Stimulated activated CD4-positive, alpha-beta T cell treated with anti-CD3 and anti-CD28 coated beads, Interleukin-1b, Interleukin-23, amount 100 ng/mL, for 1 hour (primary cell): ENCODE measurements at places on chromosomes 2 and 18.

DNA sequence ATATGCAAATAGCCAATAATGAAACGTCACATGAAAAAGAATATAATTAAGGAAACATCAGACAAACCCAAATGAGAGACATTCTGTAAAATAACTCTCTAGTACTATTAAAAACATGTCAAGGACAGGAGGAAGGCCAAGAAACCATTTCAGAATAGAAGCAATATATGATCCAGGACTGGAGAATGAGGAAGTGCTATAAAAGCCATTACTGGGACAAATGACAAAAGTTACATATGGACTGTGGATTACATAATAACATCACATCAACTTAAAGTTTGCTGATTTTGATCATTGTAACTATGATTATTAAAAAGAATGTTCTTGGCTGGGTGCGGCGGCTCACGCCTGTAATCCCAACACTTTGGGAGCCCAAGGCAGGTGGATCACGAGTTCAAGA lies 81.3 kb downstream of the CRACDL start:
- no peak for DNase-seq

DNA sequence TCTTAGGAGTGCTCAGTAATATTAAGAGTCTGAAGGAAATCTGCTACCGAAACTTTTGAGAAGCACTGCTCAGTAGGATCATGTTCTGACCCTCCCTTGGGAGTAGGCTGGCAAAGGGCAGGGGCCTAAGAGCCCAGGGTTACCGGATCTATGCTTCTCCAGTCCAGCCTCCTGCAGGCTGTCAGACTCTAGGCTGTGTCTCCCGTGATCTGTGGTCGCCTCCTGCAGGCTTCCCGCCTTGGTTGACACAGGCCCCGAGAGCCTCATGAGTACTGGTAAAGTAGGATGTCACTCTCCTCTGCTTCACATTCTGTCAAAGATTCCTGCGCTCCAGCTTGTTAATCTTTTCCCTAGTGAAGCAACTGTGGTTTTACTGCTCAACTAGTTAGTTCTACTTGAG lies 647.8 kb upstream of the RAB6C start:
- DNase-seq: no peak

GRCh38 chr2:231966886-231967285 lies 5.4 kb downstream of the DIS3L2 start:
- DNase-seq: no peak

DNA sequence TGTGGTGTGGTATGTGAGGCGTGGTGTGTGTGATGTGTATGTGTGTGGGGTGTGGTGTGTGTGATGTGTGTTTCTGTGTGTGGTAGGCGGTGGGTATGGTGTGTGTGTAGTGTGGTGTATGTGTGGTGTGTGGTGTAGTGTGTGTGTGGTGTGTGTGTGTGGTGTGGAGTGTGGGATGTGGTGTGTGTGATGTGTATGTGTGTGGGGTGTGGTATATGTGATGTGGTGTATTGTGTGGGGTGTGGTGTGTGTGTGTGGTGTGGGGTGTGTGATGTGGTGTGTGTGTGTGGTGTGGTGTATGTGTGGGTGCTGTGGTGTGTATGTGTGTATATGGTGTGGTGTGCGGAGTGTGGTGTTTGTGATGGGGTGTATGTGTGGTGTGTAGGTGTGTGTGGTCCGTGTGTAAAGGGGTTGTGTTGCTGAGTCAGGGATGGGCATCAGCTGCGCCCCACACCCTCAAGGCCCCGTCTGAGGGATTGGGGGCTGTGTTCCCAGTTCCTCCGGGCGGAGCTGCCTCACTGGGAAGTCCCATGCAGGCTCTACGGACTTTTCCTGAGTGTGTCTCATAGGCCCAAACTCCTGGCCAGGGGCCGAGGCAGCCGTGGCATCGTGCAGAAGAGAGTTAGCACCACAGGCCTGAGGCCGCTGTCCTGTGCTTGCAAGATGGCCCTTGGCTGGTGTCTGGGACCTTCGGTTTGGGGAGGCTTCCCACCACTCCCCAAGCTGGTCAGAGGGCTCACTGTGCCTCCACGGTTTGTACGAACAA lies 18.2 kb upstream of the ARL4C start:
- no peak for DNase-seq

- no peak for DNase-seq
Observed at GRCh38 chr2:36658277-36658748, 38.2 kb upstream of the VIT start.

DNA sequence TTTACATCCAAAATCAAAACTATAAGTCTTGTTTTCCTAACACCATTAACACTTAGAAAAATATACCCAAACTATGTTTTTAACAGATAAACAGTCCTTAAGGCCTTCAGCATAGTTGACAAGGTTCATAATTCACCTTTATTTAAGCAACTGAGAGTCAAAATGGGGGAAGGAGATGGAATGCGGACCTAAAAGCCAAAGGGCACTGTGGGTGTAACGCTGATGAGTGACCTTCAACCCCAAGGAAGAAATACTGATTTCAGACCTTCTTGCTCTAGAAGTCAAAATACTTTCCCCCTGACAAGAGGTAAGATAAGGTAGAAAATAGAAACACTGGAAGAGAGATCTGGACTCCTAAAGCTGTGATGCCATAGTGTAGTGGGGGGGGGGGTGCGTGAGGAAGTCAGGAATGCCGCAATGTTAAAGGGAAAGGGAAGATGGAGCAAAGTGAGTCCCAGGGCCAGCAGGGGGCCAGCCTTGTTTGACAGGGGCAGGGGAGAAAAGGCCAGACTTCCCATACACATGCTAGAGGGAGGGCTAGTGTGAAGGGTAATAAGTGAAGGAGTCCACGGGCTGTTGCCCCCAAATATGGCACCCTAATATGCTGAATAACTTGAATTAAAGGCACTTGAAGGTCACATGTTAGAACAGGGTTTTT lies 31.4 kb downstream of the CCDC93 start:
- DNase-seq: no peak

- DNase-seq: no peak
Observed at GRCh38 chr2:200698217-200698616, 112.4 kb downstream of the AOX1 start.

- DNase-seq: no peak
Observed at GRCh38 chr2:215843579-215843978, 169.8 kb downstream of the MREG start.

GRCh38 chr2:56113382-56113975 lies 70.3 kb upstream of the CCDC85A start:
- DNase-seq: no peak

DNA sequence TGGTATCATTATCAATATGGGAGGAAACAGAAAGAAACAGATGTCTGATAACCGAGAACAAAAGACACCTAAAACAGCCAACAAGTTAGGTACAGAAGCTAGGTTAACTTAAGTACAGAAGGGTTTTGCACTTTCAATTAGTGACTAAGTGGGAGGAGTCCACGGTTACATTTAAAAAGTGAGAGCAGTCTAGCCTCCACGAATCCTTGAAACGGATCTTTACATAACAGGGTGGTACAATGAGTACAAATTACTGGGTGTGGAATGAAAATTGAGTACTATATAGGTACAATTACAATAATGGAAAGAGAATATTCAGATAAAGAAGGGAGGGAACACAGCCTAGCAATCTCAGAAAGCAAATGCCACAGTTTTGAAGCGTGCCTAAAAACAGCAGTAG lies 76.6 kb downstream of the TLK1 start:
- DNase-seq: no peak

- no peak for DNase-seq
Observed at GRCh38 chr2:141384676-141385075, 746.1 kb downstream of the LRP1B start.

DNA sequence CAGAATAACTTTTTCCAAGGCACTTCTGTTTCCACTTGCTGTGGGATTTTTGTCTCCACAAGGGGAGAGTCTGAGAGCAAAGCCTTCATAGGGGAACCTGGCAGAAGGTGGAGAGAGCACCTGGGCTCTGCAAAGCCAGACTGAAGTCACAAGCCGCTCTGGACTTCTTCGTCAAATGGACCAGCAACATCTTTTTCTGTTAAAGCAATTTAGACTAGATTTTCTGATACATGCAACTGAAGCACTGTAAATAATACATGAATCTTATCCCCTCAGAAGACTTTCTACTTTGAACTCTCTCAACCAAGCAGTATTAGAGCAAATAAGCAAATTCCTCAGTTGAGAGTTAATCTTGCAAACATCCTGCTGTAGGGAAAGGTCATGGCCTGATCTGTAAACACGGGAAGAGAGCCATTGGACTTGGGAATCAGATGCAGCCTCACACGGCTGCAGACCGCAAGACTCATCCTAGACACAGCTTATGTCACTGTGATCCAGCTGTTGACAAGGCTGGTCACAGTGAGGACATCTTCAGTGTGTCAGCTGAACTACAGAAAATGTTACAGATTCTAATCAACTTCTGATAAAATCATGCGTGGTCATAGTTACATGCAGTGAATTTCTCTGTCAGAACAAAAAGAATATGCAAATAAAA lies 3.2 kb downstream of the SH3YL1 start:
- no peak for DNase-seq

- no peak for DNase-seq
Observed at GRCh38 chr2:45024600-45025291, 15.5 kb upstream of the SIX2 start.

DNA sequence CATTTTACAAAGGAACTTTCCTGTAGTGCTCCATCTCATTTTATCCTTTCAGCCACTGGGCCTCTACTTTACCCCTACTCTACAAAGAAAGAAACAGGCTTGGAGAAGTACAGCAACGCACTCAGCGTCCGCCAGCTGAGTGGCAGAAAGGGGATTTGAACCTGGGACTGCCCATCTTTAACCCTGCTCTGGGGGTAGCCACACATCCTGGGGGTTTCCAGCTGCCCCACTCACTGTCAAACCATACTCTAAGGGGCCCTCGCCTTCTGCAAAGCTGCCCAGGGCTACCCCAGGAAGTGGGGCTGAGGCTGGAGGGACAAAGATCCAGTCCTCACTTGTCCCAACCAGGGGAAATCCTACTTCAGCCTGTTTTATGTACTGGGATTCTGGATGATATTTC lies 17.9 kb downstream of the HS1BP3 start:
- no peak for DNase-seq

DNA sequence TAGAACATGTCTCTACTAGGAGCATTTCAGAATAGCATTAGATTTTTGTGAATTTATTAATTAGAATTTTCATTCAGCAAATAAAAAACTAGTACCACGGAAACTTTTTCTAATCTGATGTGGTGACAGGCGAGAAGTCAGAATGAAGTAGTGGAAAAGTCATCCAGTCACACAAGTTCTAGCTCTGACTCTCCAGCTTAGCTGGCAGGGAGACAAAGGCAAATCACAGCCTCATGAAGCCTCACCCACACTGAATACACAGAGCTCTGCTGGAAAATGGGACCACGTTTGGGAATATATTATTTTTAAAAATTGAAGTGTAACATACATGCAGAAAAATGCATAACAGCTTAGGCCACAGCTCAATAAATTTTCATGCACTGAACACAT lies 86.1 kb downstream of the L3MBTL4 start:
- no peak for DNase-seq

DNA sequence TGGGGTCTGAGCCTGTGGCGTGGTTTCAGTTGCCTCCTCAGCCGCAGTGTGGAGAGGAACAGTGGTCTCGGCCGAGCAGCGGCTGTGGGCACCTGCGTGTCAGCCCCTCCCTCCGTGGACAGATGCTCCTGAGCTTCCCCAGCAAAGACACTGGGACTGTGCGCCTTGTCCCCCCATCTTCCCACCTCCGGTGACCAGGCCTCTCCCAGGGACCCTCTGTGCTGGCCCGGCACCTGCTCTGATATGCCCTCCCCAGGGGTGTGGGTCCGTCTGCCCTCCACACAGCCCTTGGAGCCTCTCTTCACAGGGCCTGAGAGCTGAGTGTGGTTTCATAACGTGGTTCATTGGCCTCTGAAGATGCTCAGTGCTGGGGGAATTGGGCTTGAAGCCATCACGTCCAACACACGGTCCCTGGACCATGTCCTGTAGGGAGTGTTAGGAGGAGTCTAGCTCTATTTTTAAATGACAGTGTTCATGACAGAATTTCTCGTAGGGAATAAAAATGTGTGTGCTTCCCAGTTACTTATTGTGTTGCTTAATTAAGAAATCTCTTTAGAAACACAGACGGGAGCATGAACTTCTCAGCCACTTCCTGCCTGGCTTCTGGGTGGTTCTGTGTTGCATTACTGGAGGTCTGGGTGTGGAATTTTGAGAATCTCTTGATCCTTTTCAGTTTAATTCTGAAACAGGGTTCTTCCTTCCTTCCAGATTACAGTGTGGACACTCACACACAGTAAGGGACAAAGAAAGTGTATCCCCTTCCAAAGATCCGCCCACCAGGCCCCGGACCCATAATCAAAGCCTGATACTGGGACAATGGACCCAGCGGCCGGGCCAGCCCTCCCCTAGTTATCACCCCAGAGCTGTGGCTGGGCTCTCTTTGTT lies 110.7 kb downstream of the NFATC1 start:
- no peak for DNase-seq

- no peak for DNase-seq
Observed at GRCh38 chr18:48165111-48165866, 234.8 kb upstream of the SMAD2 start.

DNA sequence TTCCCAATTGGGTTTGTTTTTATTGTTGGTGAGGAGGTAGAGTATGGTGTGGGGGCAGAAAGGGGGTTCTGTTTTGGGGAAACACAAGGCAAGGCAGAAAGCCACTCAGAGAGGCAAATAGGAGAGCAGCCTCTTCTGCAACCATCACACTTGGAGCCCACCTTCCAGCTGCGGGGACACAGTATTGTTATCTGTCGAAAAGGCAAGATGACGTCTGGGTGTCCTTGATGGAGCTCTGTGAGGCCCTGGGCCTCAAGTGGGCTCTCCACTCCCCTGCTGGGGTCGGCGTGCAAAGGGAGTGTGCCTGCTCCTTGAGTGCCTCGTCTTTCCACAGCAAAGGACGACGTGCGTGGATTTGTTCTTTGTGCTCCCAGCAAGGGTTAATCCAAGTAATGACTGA lies 227.6 kb downstream of the ANAPC1 start:
- DNase-seq: no peak

GRCh38 chr2:229169751-229170150 lies 101.3 kb downstream of the PID1 start:
- no peak for DNase-seq

GRCh38 chr2:156999661-157000060 lies 257.8 kb upstream of the GALNT5 start:
- DNase-seq: no peak
